ENCODE measurements at places on chromosomes 16 and 17. TPM values are rescaled to one million over a fixed set of nuclear protein-coding genes. Genes with fewer than 3 reads are reported as not detected.

Gene AOC3
- total RNA-seq: 14.9 TPM

Gene CAVIN1
- 23.3 TPM for total RNA-seq

Gene MAP3K14
- 6.3 TPM for total RNA-seq

Gene KCNG4
- total RNA-seq: not detected

Gene SLC6A2
- total RNA-seq: 0.37 TPM

Gene GPRC5C
- total RNA-seq: 120 TPM

Gene ST6GALNAC1
- 0.42 TPM for total RNA-seq

Gene SCNN1G
- not detected for total RNA-seq

Gene PPM1E
- total RNA-seq: 0.61 TPM

Gene SMIM22
- total RNA-seq: not detected

GRCh38 chr17:70076189-70076588, 1.2 kb downstream of the KCNJ16 start:
- H3K4me3 ChIP-seq: no peak overlapping the region
- no peak overlapping the region for H3K27ac ChIP-seq
- H3K4me1 ChIP-seq: no peaks in the 10 kb centered on the region
- DNase-seq: no peak

DNA sequence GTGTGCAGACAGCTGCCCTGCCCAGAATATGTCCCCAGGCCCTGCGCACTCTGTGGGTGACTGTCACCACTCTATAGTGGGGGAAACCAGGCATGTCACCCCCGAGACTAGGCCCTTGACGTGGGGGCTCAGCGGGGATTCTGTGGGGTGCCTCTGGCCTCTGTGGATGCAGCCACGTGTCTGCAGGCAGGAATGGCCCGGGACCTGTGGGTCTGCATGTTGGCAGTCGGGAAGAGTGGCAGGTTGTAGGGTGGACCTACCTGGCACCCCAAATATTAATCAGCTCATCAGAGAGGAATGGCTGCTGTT, 954 bp downstream of the IL32 start:
- H3K4me3 ChIP-seq: peak overlapping the region; percentile 66
- no peaks in the 10 kb centered on the region for H3K36me3 ChIP-seq
- H3K27me3 ChIP-seq: no peaks in the 10 kb centered on the region
- no peak for DNase-seq

DNA sequence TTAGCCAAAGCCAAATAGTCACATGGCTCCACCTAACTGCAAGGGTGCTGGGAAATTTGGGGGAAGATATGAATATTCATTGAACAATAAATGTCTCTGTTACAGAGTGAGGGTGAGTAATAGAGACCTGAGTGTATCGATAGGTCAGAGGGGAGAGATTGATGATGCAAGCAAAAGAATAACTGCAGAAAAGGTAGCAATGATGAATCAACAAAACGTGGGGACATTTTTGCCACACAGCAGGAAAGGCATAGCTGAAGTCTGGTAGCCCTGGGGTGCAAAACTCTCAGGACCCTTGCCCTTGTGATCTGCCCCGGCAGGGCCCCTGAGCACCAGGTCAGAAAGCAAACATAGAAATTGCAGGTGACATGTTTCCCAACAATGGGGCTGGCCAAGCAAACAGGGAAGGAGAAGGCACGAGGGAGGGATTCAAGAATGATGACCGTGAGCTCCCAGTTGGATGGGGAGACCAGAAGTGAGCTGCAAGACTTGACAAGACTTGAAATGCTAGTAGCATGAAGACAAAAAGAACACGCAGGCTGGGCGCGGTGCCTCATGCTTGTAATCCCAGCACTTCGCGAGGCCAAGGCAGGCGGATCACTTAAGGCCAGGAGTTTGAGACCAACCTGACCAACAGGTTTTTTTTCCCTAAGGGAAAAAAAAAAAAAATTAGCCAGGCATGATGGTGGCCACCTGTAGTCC, 12.7 kb upstream of the HERPUD1 start:
- H3K4me1 ChIP-seq: peaks cover 13% of the 10 kb centered on the region
- H3K27me3 ChIP-seq: no peaks in the 10 kb centered on the region
- DNase-seq: peak; percentile 54

- H3K4me3 ChIP-seq: peak overlapping the region; percentile 28
- no peaks in the 10 kb centered on the region for H3K4me1 ChIP-seq
- no peaks in the 10 kb centered on the region for H3K27me3 ChIP-seq
- DNase-seq: no peak
- H3K36me3 ChIP-seq: no peaks in the 10 kb centered on the region
These were observed 1.4 kb upstream of the TSPOAP1 start for GRCh38 chr17:58329810-58330537.

- no peak overlapping the region for H3K27ac ChIP-seq
- no peaks in the 10 kb centered on the region for H3K27me3 ChIP-seq
- H3K4me3 ChIP-seq: no peak overlapping the region
These were observed 83.0 kb upstream of the TBC1D3K start for GRCh38 chr17:37841232-37841631.

DNA sequence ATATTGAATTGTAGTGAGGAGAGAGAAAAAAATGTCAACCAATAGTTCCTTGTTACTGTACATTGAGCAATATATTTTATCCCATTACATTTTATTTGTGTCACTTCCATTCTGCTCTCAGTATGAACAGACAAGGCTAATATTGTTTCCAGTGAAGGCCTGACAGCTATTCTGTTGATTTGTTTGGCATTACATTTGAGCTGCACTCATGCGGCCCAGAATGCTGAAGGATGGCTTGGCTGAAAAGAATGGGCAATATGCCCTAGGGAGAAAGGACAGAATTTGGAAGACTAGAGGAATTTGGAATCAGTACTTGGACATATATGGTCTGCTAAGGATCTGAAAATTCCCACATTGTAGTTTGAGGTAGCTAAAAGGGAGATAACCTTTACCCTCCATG, 1294.4 kb downstream of the CDH8 start:
- no peak overlapping the region for H3K4me3 ChIP-seq
- H3K4me1 ChIP-seq: no peaks in the 10 kb centered on the region
- H3K27ac ChIP-seq: no peak overlapping the region
- H3K27me3 ChIP-seq: no peaks in the 10 kb centered on the region

DNA sequence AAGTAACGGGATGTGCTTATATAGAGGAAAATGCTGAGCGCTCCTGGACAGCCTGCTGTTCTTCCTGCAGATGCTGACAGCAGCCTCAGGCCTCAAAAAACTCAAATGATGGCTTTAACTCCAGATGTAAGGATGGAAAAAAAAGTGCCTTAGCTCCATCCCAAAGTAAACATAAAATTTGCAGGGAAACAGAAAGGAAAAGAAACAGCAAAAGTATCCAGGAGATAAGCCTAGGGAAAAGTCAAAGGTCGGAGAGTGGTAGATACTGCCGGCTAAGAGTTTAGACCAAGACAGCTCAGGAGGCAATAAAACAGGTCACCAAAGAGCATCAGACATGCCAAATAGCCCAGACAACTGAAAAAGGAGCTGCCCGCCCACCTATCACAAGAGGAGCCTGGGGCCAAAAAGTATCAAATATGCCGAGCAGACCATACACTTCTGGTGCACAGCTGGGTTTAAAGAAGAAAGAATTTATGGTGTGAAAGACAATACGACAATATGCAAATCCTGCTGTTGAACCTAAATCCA, 6.9 kb downstream of the KRT31 start:
- DNase-seq: no peak
- no peak overlapping the region for H3K27ac ChIP-seq
- H3K27me3 ChIP-seq: no peaks in the 10 kb centered on the region
- H3K36me3 ChIP-seq: no peaks in the 10 kb centered on the region
- H3K4me1 ChIP-seq: no peaks in the 10 kb centered on the region
- H3K4me3 ChIP-seq: no peak overlapping the region

- H3K4me3 ChIP-seq: no peak overlapping the region
- H3K27me3 ChIP-seq: no peaks in the 10 kb centered on the region
- no peaks in the 10 kb centered on the region for H3K36me3 ChIP-seq
- no peak for DNase-seq
These were observed 118.6 kb upstream of the TNRC6C start for GRCh38 chr17:77839698-77840512.

DNA sequence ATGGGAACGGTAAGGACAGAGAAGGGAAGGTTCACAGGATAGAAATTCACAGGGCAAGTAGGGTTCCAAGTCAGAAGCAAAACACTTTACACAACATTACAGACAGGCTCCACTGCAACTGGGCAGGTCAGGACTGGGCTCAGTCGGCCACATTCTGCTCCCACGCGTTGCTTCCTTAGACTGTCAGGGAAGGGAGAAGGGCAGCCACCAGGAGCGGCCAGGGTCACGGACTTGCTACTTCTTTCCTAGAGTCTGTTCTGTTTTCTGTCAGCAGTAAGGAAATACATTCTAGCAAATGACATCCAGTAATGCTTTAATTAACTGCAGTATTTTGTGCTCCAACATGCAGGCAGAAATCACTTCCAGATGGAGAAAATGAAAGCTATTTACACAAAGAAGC, 160.3 kb upstream of the RPH3AL start:
- no peak for DNase-seq
- H3K36me3 ChIP-seq: no peaks in the 10 kb centered on the region
- no peak overlapping the region for H3K27ac ChIP-seq
- no peak overlapping the region for H3K4me3 ChIP-seq

GRCh38 chr16:66512272-66513110, 37.4 kb downstream of the TK2 start:
- DNase-seq: peak; percentile 72
- no peaks in the 10 kb centered on the region for H3K36me3 ChIP-seq
- peaks cover 27% of the 10 kb centered on the region for H3K4me1 ChIP-seq
- H3K27me3 ChIP-seq: no peaks in the 10 kb centered on the region

GRCh38 chr16:87437911-87438610, 45.9 kb downstream of the MAP1LC3B start:
- H3K4me3 ChIP-seq: no peak overlapping the region
- H3K27me3 ChIP-seq: no peaks in the 10 kb centered on the region
- no peaks in the 10 kb centered on the region for H3K4me1 ChIP-seq

DNA sequence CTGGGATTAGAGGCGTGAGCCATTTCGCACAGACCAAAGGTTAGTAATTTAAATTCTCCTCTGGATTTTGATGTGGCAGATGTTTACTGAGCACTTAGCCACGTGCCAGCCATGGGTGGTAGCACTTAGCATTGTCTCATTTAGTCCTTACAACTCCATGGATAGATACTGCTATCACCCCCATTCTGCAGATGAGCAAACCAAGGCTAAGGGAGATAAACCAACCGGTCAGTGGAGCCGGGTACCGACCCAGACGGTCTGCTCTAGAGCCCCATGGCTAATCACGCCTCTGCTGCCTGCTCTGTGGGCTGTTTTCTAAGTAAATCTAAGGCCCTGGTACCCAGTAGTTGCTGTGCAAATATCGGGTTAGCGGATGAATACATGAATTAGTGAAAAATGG, 12.6 kb upstream of the ADGRG1 start:
- no peak for DNase-seq
- H3K27me3 ChIP-seq: no peaks in the 10 kb centered on the region
- no peak overlapping the region for H3K27ac ChIP-seq
- H3K36me3 ChIP-seq: no peaks in the 10 kb centered on the region

- no peaks in the 10 kb centered on the region for H3K27me3 ChIP-seq
- no peak for DNase-seq
- no peak overlapping the region for H3K4me3 ChIP-seq
- no peak overlapping the region for H3K27ac ChIP-seq
These were observed 536.3 kb upstream of the EEF2KMT start for GRCh38 chr16:5633845-5634440.

GRCh38 chr16:83402160-83402814, 405.5 kb upstream of the HSBP1 start:
- H3K4me1 ChIP-seq: no peaks in the 10 kb centered on the region
- DNase-seq: no peak
- H3K4me3 ChIP-seq: no peak overlapping the region
- no peaks in the 10 kb centered on the region for H3K36me3 ChIP-seq

DNA sequence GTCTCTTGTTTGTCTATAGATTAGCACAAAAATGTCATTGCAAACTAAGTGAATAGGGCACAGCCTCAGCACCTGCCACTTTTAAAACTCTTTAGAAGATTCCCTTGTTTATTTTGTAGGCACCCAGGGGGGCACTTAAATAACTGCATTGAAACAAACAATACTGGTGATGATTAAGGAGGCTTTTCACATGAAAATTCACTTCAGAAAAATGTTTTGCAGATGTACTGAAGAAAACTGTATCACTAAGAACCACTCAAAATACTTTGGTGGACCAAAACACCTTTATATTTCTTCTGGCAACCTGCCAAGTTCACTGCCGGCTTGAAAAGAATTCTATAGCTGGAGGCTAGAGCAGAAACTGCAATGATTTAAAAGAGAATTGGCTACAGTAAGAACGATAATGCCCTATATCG, 281.5 kb downstream of the TOX3 start:
- H3K36me3 ChIP-seq: no peaks in the 10 kb centered on the region
- H3K4me1 ChIP-seq: no peaks in the 10 kb centered on the region
- no peak for DNase-seq
- H3K27ac ChIP-seq: no peak overlapping the region
- H3K4me3 ChIP-seq: no peak overlapping the region

GRCh38 chr17:647324-648197, 67.1 kb downstream of the VPS53 start:
- DNase-seq: no peak
- H3K4me1 ChIP-seq: no peaks in the 10 kb centered on the region
- peaks cover 3% of the 10 kb centered on the region for H3K36me3 ChIP-seq
- no peak overlapping the region for H3K27ac ChIP-seq
- H3K4me3 ChIP-seq: no peak overlapping the region

- H3K27ac ChIP-seq: no peak overlapping the region
- H3K36me3 ChIP-seq: no peaks in the 10 kb centered on the region
- no peaks in the 10 kb centered on the region for H3K27me3 ChIP-seq
- DNase-seq: peak; percentile 40
These were observed 7.9 kb downstream of the KCTD5 start for GRCh38 chr16:2689968-2690801.

- no peak overlapping the region for H3K27ac ChIP-seq
- no peaks in the 10 kb centered on the region for H3K36me3 ChIP-seq
- no peaks in the 10 kb centered on the region for H3K4me1 ChIP-seq
These were observed 97.0 kb downstream of the PRKCA start for GRCh38 chr17:66399441-66399840.

GRCh38 chr17:74408815-74409214, 23.1 kb upstream of the GPRC5C start:
- H3K4me1 ChIP-seq: no peaks in the 10 kb centered on the region
- H3K27ac ChIP-seq: no peak overlapping the region
- H3K4me3 ChIP-seq: no peak overlapping the region
- no peaks in the 10 kb centered on the region for H3K36me3 ChIP-seq
- DNase-seq: no peak
- no peaks in the 10 kb centered on the region for H3K27me3 ChIP-seq

DNA sequence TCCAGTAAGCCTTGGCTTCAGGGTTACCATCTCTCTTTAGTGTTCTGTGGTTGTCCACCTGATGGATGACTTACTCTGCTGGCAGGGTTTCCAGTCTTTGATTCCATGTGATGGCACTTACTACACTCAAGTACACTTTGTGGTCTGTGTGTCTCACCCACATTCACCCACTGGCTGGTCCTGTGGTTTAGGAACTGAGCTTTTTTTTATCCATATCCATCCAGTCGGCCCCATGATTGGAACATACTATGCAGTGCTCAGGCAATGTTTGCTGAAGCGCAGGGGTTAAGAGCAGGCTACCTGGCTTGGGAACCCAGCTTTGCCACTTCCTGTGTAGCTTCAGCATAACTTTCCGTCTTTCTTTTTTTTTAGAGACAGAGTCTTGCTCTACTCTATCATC, 2.8 kb upstream of the FUS start:
- H3K4me1 ChIP-seq: no peaks in the 10 kb centered on the region
- H3K36me3 ChIP-seq: no peaks in the 10 kb centered on the region
- no peak overlapping the region for H3K27ac ChIP-seq
- no peaks in the 10 kb centered on the region for H3K27me3 ChIP-seq
